ENCODE measurements at places on chromosomes 12 and 14.

DNA sequence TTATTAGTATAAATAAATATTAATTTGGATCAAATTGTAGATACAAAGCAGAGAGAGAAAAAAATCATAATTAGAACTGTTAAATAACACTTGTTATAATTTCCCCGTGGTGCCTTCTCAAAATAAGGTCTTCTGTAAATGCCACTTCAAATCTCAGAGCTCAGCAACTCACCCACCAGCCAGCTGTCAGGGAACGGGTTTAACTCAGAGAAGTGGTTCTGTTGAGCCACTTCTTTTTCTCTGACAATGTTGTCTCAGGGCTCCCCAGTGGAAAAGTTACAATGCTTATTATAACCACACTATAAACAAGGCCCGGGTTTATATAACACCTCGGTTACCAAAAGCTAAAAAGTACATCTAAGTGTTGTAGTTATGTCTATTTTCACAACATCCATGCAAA lies 452.6 kb downstream of the GLT1D1 start:
- no peak for DNase-seq
- no peaks in the 10 kb centered on the region for H3K36me3 ChIP-seq
- no peak overlapping the region for H3K27ac ChIP-seq
- no peak overlapping the region for H3K4me3 ChIP-seq
- no peaks in the 10 kb centered on the region for H3K27me3 ChIP-seq

GRCh38 chr14:74190927-74191575 lies 48.2 kb upstream of the VSX2 start:
- no peaks in the 10 kb centered on the region for H3K36me3 ChIP-seq
- H3K27me3 ChIP-seq = no peaks in the 10 kb centered on the region
- no peaks in the 10 kb centered on the region for H3K4me1 ChIP-seq
- DNase-seq = no peak
- H3K27ac ChIP-seq = no peak overlapping the region

DNA sequence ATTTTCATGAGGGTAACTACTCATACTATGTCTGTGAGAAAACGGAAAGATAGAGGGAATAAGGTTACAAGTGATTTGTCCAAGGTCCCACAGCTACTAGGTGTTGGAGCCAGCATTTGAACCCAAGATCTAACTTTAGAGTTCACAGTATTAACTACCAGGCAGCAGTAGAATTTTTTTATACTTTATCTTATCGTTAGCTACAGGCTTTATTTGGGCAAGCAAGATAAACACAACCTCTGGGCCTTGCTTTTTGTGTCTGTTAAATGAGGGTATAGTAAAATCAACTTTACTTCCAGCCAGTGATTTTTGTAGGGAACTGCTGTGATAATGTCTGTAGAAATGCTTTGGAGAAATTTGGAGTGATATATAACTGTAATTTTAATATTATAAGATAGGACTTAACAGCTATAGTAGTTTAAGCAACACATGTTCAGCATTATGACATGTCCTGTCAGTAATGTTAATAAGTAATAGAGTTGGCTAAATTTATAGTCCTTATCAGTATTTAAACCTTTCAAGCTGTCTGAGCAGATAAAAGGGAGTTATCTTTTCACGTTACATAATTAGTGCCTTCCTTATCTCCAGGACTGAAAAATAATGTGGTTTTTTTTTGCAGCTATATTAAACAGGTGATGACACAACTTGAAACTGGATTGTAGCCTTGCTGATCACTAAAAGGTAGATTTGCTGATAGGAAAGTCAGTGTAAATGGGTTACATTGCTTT lies 12.8 kb downstream of the LEMD3 start:
- no peaks in the 10 kb centered on the region for H3K36me3 ChIP-seq
- H3K4me3 ChIP-seq = no peak overlapping the region
- no peak overlapping the region for H3K27ac ChIP-seq
- H3K27me3 ChIP-seq = no peaks in the 10 kb centered on the region
- no peaks in the 10 kb centered on the region for H3K4me1 ChIP-seq

GRCh38 chr14:88934351-88934806 lies 109.9 kb downstream of the TTC8 start:
- no peaks in the 10 kb centered on the region for H3K27me3 ChIP-seq
- no peak overlapping the region for H3K27ac ChIP-seq
- H3K4me1 ChIP-seq = no peaks in the 10 kb centered on the region
- H3K36me3 ChIP-seq = no peaks in the 10 kb centered on the region

- H3K4me1 ChIP-seq = no peaks in the 10 kb centered on the region
- H3K27ac ChIP-seq = no peak overlapping the region
- no peaks in the 10 kb centered on the region for H3K36me3 ChIP-seq
- no peak overlapping the region for H3K4me3 ChIP-seq
- H3K27me3 ChIP-seq = no peaks in the 10 kb centered on the region
Observed at GRCh38 chr12:129579879-129580278, 323.9 kb downstream of the TMEM132D start.

DNA sequence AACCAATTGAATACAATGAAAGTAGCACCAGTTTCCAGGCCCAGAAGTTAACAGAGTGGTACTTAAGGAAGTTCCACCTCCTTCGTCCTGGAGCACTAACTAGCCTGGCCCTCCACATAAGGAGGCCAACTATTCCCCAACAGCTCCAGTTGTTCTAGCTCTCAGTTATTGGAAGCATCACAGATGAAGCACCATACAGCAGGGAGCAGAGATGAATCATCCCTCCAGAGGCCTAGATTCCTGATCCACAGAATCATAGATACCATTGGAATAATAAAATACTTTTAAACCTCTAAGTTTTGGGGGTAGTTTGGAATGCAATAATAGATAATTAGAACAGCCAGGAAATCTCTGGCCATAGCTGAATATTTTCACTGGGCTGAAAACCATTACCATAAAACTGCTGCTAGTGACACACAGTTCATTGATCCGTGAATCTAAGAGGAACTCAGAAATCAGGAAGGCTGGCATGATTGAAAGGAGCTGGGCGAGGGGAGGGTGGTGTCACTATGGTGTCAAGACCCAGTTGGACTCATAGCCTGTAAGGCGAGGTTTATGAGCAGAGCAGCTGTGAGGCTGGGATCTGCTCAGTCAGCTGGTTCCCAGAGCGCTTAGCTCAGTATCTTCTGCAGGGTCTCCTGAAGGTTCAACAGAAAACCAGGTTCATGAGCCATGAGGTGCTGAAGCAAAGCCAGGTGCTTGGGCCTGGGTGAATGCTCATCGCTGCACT lies 371.4 kb upstream of the TMTC1 start:
- no peak overlapping the region for H3K4me3 ChIP-seq
- DNase-seq = no peak
- no peaks in the 10 kb centered on the region for H3K4me1 ChIP-seq
- H3K27me3 ChIP-seq = peaks cover 2% of the 10 kb centered on the region
- no peaks in the 10 kb centered on the region for H3K36me3 ChIP-seq

Measured in prostate gland (tissue), 2 donors.